ENCODE measurements at places on chromosomes 12 and 14.

- no peak for DNase-seq
Measured at GRCh38 chr12:5236022-5236640, 192.5 kb downstream of the KCNA5 start.

DNA sequence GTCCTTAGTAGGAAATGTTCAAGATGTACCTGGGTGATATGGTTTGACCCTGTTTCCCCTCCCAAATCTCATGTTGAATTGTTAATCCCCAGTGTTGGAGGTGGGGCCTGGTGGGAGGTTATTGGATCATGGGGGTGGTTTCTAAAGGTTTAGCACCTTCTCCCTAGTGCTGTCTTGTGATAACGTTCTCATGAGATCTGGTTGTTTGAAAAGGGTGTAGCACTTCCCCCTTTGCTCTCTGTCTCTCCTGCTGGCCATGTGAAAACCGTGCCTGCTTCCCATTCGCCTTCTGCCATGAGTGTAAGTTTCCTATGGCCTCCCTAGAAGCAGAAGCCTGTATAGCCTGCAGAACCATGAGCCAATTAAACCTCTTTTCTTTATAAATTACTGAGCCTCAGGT, 353.0 kb upstream of the SFSWAP start:
- no peak for DNase-seq

DNA sequence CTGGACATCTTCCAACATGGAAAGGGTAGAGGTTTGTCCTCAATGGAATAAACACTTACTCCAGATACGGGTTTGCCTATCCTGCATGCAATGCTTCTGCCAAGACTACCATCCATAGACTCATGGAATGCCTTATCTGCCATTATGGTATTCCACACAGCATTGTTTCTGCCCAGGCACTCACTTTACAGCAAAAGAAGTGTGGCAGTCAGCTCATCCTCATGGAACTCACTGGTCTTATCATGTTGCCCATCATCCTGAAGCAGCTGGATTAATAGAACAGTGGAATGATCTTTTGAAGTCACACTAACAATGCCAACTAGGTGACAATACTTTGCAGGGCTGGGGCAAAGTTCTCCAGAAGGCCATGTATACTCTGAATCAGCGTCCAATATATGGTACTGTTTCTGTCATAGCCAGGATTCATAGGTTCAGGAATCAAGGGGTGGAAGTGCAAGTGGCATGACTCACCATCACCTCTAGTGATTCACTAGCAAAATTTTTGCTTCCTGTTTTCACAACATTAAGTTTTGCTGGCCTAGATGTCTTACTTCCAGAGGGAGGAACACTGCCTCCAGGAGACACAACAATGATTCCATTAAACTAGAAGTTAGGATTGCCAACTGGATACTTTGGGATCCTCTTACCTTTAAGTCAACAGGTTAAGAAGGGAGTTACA, 140.4 kb downstream of the SLC35F4 start:
- no peak for DNase-seq

DNA sequence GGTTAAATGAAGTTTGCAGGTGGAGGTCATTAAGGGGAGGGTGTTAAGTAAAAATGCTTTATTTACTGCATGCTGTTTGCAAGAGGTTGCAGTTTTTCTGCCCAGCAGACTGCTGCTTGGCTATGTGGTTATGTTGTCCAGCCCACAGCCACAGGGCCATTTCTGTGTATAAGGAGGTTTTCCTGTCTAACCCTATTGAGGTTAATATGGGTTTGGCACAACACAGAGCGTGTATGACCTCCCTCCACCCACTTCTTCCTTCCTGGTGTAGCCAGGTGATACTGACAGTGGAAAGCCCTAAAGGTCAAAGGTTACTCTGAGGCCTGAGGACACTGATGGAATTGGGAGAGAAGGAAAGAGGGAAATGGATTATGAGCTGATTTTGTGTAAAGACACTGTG, 253.7 kb upstream of the PWP1 start:
- DNase-seq = no peak

GRCh38 chr12:122851820-122852219, 16.6 kb downstream of the HIP1R start:
- DNase-seq = no peak

Measured in right hindlimb (tissue), 1 donor.